HFFc6 (cell line): ENCODE measurements at places on chromosomes 4 and X. TPM values are rescaled to one million over a fixed set of nuclear protein-coding genes. Genes with fewer than 3 reads are reported as not detected.
A peak's percentile ranks its signal among the peaks of the same experiment; 100 is the strongest.

DNA sequence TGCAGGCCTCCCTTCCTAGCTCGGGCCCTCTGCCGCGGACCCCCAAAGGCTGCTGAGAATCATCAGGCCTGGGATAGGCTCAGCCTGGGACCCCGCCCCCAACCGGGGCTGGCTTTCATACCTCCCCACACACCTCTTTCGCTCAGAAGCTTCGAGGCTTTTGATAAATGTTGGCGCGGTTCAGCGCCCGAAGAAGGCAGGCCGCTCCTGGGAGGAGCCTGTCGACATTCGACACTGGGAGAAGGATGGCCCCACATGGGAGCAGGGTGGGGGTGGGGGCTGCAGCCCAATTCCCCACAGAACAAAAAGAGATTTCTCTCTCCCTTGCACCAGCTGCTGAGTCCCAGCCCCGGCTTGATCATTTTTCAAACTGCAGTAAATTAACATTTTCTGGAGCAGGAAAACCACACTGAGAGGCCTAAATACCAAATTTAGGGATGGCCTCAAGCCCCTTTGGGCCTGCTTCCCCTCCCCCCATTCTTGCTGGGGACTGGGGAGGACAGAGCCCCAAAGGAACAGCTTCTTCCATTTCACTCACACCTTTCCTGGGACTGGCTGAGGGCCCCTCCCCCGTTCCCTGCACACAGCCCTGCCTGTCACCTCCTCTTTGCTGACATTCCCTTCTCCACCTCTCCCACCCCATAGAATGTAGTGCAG is 112.9 kb upstream of the PJA1 start:
- no peak overlapping the region for H3K27ac ChIP-seq
- H3K4me3 ChIP-seq, result no peak overlapping the region
- no peaks in the 10 kb centered on the region for H3K36me3 ChIP-seq
- no peak for DNase-seq
- peaks cover 19% of the 10 kb centered on the region for H3K27me3 ChIP-seq
- no peaks in the 10 kb centered on the region for H3K4me1 ChIP-seq

DNA sequence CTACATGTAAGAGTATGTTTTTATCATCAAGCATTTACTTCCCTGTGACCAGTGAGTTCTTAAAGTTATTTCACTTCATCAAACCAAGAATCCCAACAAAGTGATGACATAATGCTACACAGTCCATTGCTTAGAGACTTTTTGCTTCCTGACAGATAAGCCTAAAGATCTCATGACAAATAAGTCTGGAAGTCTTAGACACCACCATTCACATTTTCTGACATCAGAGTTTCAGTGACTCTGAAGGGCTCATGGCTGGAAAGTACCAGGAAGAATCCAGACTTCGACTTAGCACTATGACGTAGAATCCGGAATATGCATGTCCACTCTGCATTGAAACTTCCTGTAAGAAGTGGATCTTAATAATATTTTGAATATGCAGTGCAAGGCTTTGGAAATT is 53.7 kb downstream of the CLDN22 start:
- H3K27ac ChIP-seq, result peak overlapping the region; percentile 85
- DNase-seq, result no peak
- no peak overlapping the region for H3K4me3 ChIP-seq

GRCh38 chrX:72714478-72714916 is 391 bp upstream of the PHKA1 start:
- H3K27me3 ChIP-seq, result peaks cover 2% of the 10 kb centered on the region; the same call in 1 of the 2 replicates
- H3K4me1 ChIP-seq, result no peaks in the 10 kb centered on the region
- no peaks in the 10 kb centered on the region for H3K36me3 ChIP-seq
- H3K27ac ChIP-seq, result no peak overlapping the region
- DNase-seq, result no peak

DNA sequence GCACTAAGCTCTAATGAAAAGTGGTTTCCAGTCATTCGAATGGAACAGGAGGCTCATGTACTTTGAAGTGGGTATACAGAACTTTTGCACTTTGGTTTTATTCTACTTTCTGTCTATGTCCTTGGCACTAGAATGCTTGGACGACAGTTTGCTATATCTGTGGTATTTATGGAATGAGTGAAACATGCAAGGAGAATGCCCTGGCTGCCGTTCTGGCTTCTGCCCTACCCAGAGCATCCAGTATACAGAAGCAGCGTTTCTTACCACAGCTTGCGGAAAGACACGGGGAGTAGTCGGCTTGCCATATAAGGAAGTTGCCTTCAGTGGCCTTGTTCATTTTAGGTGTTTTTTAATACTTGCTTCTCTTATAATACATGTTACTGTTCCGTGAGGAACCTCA is 98.0 kb downstream of the TBL1X start:
- H3K4me3 ChIP-seq, result peak overlapping the region; percentile 79
- DNase-seq, result peak; percentile 82
- no peaks in the 10 kb centered on the region for H3K27me3 ChIP-seq
- peak overlapping the region; percentile 87 for H3K27ac ChIP-seq
- H3K4me1 ChIP-seq, result peaks cover 32% of the 10 kb centered on the region

DNA sequence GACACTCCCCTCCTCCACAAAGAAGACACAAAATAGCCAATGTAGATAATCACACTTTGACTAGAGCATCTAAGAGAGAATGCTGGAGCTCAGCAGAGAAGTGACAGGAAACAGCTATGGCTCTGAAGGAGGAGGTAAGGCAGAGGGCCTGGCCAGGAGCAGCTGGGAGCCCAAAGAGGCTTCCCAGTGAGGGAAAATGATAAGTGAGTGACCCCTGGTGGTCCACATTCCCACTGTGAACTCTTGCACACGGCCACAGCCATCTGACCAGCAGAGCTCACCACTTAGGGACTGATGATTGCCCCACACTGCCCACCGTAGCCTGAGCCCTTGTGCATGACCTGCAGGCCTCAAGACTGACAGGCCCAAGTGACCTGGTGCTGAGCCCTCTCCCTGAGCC is 162.7 kb upstream of the GALNTL6 start:
- no peak overlapping the region for H3K4me3 ChIP-seq
- no peak overlapping the region for H3K27ac ChIP-seq
- H3K36me3 ChIP-seq, result no peaks in the 10 kb centered on the region
- no peaks in the 10 kb centered on the region for H3K4me1 ChIP-seq
- H3K27me3 ChIP-seq, result no peaks in the 10 kb centered on the region

- no peak overlapping the region for H3K27ac ChIP-seq
- no peaks in the 10 kb centered on the region for H3K36me3 ChIP-seq
- H3K27me3 ChIP-seq, result no peaks in the 10 kb centered on the region
These were observed 163.0 kb upstream of the TLL1 start for GRCh38 chr4:165709973-165710526.

DNA sequence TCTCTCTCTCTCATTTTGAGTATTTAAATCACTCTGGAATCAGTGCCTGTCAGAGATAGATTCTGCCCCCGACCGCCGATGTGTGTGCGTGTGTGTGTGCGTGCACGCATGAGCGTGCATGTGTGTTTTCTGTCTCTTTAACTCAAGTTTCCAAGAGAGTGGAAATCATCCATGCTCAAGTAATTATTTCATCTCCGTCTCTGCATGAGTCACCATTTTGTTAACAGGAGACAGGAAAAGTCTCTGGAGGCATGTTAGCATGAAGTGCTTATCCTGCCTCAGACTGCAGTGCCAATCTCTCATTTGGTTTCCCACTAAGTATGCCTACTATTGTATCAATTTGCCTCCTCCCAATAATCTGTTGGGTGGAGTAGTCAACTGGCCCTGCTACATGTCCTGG is 182.9 kb upstream of the NHS start:
- H3K27me3 ChIP-seq, result no peaks in the 10 kb centered on the region
- H3K36me3 ChIP-seq, result no peaks in the 10 kb centered on the region
- H3K4me3 ChIP-seq, result no peak overlapping the region
- no peak for DNase-seq
- no peak overlapping the region for H3K27ac ChIP-seq

GRCh38 chr4:98394134-98394533 is 132.9 kb downstream of the RAP1GDS1 start:
- no peak overlapping the region for H3K4me3 ChIP-seq
- peaks cover 50% of the 10 kb centered on the region for H3K36me3 ChIP-seq
- H3K27me3 ChIP-seq, result no peaks in the 10 kb centered on the region; the same call in 1 of the 2 replicates
- peaks cover 8% of the 10 kb centered on the region for H3K4me1 ChIP-seq
- DNase-seq, result no peak

GRCh38 chr4:130296448-130296847 is 1200.5 kb downstream of the C4orf33 start:
- H3K27ac ChIP-seq, result no peak overlapping the region
- DNase-seq, result no peak
- H3K4me1 ChIP-seq, result no peaks in the 10 kb centered on the region
- H3K4me3 ChIP-seq, result no peak overlapping the region

DNA sequence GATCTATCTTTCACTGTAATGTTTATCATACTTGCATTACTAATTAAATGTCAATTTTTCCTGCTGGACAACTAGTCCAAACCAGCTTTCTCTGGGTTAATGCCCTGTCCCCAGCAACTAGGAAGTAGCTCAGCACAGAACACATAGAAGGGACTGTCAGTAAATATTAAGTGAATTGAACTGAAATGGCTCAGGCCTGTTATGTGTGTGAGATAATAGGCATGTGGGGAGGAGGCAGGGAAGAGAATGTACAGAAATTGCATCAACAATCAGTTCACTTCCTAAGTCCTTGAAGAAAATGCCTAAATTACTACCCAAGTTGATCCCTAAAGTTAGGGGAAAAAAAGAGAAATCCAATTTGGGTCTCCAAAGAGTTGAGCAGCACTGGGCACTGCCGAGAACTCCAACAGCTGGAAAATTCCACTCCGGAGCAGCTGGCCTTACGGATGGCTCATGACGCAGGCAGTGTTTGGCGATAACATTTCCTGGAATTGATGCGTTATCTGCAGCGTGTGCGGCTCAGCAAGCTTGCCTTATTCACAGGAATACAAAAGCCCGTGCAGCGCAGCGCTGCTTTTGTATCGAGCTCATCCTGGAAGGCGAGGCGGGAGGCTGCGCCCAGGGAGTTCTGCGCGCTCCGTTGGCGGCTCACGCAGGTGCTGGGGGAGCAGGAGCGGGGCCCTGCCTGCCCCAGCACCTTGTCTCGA is 297.3 kb upstream of the LCORL start:
- no peaks in the 10 kb centered on the region; the same call in 1 of the 2 replicates for H3K27me3 ChIP-seq
- H3K4me3 ChIP-seq, result no peak overlapping the region
- H3K36me3 ChIP-seq, result no peaks in the 10 kb centered on the region; the same call in 1 of the 2 replicates
- no peak overlapping the region for H3K27ac ChIP-seq
- no peak for DNase-seq
- no peaks in the 10 kb centered on the region for H3K4me1 ChIP-seq

DNA sequence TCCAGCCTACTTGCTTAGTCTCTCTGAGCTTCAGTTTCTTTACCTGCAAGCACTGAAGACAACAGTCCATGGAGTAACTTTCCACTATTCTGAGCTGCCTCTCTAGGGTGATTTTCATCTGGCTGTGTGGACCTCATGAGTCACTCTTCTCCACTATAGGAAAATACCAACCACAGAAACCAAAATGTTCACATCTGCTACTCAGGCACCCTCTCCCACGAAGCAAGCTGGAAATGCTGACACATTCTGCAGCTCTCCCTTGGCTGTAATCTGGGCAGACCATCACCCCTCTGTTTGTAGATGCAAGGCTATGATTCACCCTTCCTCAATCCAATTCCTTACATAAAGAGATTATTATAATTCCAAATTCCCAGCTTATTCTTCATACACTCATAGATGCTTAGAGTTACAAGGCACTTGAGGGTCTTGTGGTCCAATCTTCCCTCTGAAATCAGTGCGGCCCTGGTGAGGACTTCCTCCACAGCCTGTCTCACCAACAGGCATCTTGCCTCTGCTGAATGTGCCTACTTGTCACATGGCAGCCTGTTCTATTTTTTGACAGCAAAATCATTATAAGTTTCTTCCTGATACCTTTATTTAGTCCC is 97.0 kb upstream of the LNX1 start:
- H3K36me3 ChIP-seq, result 0 out of 2 replicates have a peak, but pooled peaks cover 5% of the 10 kb centered on the region
- peak overlapping the region; percentile 77 for H3K4me3 ChIP-seq
- H3K4me1 ChIP-seq, result peaks cover 67% of the 10 kb centered on the region
- no peaks in the 10 kb centered on the region; the same call in 1 of the 2 replicates for H3K27me3 ChIP-seq

GRCh38 chr4:657338-657833 is 16.7 kb downstream of the ATP5ME start:
- DNase-seq, result no peak
- H3K36me3 ChIP-seq, result peaks cover 17% of the 10 kb centered on the region
- H3K27me3 ChIP-seq, result no peaks in the 10 kb centered on the region; the same call in none of the 2 replicates

GRCh38 chr4:86630629-86631028 is 36.5 kb downstream of the PTPN13 start:
- peaks cover 28% of the 10 kb centered on the region for H3K36me3 ChIP-seq
- H3K27ac ChIP-seq, result no peak overlapping the region
- H3K4me1 ChIP-seq, result peaks cover 27% of the 10 kb centered on the region
- H3K27me3 ChIP-seq, result peaks cover 2% of the 10 kb centered on the region; the same call in 1 of the 2 replicates
- no peak overlapping the region for H3K4me3 ChIP-seq

GRCh38 chr4:184097241-184097605 is 120.5 kb downstream of the ENPP6 start:
- no peak for DNase-seq
- H3K27me3 ChIP-seq, result no peaks in the 10 kb centered on the region; the same call in none of the 2 replicates
- H3K4me1 ChIP-seq, result no peaks in the 10 kb centered on the region
- H3K36me3 ChIP-seq, result no peaks in the 10 kb centered on the region

DNA sequence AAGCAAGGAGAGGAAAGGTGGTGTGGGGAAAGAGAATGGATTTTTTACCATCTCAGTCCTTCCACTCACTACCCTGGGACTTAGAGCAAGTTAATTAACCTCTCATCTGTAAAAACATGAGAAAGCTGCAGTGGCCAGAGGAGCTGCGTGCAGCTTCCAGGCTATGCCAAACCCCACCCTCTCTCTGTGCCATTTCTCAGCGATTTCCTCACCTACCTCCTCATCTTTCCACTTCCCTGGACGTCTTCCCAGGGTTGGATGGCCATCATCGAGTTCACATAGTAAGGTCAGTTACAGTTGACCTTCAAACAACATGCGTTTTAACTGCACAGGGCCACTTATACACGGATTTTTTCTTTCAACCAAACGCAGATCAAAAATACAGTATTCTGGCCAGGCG is 64.3 kb downstream of the SMIM20 start:
- H3K4me1 ChIP-seq, result no peaks in the 10 kb centered on the region
- H3K27ac ChIP-seq, result no peak overlapping the region
- H3K4me3 ChIP-seq, result no peak overlapping the region

DNA sequence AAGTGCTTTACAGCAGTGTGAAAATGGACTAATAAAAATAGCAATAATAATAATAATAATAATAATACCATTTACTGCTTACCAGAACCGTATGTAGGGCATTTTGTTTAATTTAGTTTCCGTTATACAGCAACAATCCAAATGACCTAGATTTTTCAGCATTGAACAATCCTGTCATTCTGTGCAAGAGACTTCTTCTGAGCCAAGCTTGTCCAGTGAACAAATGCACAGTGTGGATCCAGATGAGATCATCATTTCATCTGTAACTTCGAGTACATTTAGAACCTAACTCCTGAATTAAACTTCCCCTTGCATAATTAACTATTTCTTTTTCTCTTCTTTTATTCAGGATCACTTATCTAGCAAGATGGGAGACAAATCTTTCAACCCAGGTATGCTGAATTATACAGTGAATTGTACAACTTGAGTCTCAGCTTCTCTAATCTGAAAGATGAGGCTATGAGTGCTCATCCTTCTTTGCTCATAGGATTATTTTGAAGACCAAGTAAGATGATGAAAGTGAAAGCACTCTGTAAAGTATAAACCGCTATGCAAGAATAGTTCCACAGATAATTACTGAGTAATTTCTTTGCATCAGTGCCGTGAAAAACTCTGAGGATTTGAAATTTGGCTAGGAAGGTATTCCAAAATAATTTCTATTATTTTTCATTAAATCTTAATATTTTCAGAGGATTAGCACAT is 6.6 kb downstream of the CLNK start:
- H3K4me1 ChIP-seq, result no peaks in the 10 kb centered on the region
- no peak overlapping the region for H3K27ac ChIP-seq
- H3K4me3 ChIP-seq, result no peak overlapping the region

SPIN4 gene
- 3.5 to 6.5 TPM (median 5.9 TPM) in 3 replicates for total RNA-seq

RNF150 gene
- 17.0 to 23.8 TPM (median 19.4 TPM) in 3 replicates for total RNA-seq

ELF4 gene
- 21.9 to 33.4 TPM (median 22.8 TPM) in 3 replicates for total RNA-seq

TACR3 gene
- not detected in 3 replicates for total RNA-seq

ABCG2 gene
- 0.14 to 0.42 TPM (median 0.29 TPM) in 3 replicates for total RNA-seq
